ENCODE measurements at places on chromosomes 6 and 20.

DNA sequence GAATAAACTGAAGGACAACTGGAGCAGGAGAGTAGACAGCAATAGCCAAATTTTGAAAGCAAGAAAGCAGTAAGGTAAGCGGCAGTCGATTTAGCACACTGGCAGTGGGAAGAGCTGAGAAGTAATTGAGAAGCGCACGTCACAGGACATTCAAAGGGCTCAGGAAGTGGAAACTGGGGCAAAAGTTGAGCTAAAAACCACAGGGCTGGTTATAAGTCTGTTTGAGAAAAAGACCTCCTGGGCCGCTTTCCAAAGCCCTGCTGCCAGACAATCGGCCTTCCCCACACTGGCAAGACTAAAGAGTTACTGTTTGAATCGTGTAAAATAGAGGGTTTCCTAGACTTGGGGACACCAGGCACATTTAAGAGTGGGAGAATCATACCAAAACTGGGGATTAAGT is 161.4 kb downstream of the DNAH8 start:
- DNase-seq: no peak

DNA sequence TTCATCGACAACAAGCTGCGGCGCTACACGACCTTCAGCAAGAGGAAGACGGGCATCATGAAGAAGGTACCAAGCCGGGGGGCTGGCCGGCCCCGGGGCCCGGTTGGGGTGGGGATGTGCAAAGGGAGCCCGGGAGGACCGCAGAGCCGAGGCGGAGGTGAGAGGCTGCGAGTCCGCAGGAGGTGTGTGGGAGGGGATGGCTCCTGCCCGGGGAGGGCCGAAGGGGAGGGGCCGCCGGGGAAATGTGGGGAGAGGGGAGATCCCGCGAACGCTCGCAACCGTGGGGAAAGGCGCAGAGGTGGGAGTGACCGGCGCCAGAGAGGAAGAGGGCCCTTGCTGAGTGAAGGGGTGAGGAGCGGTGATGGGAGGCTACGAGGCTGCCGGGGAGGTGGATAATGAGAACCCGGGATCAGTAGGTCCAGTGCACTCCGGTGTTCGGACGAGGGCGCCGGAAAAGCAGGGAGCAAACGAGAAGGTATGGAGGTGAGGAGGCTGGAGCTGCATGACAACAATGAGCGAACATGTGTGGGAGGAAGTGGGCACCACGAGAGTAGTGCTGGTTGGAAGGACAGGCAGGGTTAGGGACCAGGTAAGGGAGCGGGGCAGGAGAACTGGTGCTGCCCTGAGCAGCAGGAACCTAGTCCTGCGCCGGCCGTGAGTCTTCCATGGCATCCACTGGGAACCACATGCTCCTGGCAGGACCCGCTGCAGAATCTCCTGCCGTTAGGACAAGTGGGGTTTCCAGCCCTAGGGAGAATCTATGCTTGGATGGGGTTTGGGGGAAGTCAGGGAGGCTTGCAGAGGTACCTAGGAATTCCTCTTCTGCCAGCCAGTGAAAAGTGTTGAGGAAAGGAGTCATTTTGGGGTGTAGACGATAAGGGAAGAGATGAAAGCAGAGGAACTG is 1.3 kb downstream of the SRF start:
- peak; percentile 34 for DNase-seq

GRCh38 chr6:46586906-46587305 is 65.7 kb downstream of the CYP39A1 start:
- DNase-seq: no peak

DNA sequence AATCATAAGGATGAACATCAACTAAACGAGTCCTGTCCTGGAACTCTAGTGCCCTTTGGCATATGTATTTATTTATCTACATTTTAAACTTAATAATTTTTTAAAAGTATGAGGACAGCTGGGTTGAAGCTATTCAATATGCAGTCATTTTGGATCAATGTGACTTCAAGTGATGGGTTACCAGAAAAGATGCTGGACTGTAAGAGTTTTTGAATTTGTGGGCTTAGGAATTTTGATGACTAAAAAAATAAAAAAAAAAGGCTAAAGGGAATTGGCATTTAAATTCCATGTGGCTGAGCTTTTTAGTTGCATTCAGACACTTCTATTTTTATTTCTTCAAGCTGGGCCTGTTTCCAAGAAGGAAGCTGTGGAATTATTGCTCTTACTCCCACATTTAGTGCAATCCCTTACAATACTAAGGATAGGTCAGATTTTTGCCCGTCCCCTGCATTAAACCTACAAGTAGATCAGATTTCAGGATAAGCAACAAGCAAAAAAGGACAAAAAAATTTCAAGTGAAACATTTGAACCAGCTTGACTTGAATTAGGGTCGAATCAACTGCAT is 704.2 kb upstream of the CITED2 start:
- DNase-seq: peak; percentile 96

- no peak for DNase-seq
These were observed 70.0 kb downstream of the CPNE5 start for GRCh38 chr6:36769183-36769675.

DNA sequence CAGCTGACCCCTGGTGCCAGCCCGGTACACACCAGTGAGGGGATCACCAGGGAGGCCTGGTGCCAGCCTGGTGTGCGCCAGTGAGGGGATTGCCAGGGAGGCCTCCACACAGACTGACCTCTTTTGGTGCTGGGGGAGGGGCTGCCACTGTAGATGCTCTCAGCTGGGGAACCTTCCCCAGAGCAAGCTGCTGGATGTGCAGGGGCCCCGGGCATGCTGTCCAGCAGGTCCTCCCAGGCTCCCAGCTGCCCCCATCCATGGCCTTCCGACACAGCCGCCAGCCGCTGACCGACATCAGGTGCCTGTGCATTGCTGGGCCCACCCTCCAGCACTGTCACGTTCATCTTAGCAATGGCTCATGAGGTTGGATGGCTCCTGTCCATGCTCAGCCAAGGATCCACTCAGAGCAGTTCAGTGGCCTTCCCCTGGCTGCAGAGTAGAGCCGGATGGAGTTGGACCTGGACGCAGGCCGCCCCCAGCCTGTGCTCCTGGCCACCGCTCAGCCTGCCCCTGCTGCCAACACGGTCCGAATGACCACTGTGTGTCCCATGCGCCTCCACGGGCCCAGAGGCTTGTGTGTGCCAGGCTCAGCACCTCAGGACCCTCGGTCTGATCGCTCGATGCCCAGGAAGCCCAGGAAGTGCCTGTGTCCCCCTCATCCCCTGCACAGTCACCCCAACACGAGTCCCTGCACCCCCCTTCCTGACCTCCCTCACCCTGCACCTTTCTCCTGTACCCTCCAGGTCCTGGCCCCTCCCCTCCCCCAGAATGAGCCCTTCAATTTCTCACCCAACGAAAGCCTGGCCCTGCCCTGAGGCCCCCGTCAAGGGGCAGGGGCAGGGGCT is 95.7 kb downstream of the YTHDF1 start:
- no peak for DNase-seq

GRCh38 chr20:38804682-38805501 is 605 bp upstream of the PPP1R16B start:
- no peak for DNase-seq

DNA sequence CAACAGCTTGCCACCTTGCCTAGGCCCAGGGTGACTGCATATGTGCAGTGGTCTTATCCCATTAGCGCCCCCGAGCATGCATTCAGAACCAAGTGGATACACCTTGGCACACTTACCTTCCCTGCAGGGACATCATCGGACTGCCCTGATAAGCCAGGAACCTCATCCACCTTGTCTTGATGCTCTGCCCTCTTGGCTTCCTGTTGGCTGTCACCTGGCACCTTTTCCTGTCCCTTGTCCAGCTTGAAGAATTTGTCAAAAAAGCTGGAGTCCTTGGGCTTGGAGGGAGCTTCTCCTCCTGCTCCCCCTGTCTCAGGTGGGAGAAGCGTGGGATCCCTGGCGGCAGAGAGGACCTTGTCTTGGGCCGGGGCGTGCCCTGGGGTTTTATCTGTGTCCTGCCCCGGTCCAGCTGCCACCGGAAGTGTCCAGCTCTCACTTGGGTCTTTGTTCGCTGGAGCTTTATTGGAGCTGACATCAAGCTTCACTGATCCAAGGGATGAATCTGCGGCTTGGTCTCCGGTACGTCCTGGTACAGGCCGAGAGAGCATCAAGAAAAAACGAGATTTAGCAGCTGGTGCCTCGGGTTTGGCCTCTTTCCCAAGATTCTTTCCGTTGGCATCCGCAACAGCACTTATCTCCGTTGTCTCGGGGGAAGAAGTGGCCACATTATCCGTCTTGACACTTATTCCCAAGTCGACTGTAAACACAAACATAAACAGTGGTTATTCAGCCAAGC is 42.0 kb downstream of the BCAS1 start:
- DNase-seq: no peak
